Natural killer cell (primary cell): ENCODE measurements at places on chromosomes 1 and 21. TPM values are rescaled to one million over a fixed set of nuclear protein-coding genes. Genes with fewer than 3 reads are reported as not detected.

The ORC1 gene
- total RNA-seq: 1.9 TPM

The CLCA4 gene
- total RNA-seq: not detected

The MEX3A gene
- total RNA-seq: 0.05 TPM

The TEKT2 gene
- 0.24 TPM for total RNA-seq

The IFI44L gene
- 12.6 TPM for total RNA-seq

The CELA3B gene
- not detected for total RNA-seq

The SELE gene
- not detected for total RNA-seq

The AVPR1B gene
- not detected for total RNA-seq

The VAV3 gene
- 95.8 TPM for total RNA-seq

The TENT5C gene
- 80.6 TPM for total RNA-seq

The RCSD1 gene
- total RNA-seq: 130 TPM

The CDCP2 gene
- not detected for total RNA-seq

The EXO1 gene
- 1.7 TPM for total RNA-seq

The FAM131C gene
- total RNA-seq: not detected

The HCN3 gene
- 3.4 TPM for total RNA-seq

The LCE1C gene
- not detected for total RNA-seq

The GPR153 gene
- 9.7 TPM for total RNA-seq

The MR1 gene
- total RNA-seq: 35.3 TPM

The SHISAL2A gene
- 16.2 TPM for total RNA-seq

The HOOK1 gene
- 2.6 TPM for total RNA-seq

The IL19 gene
- total RNA-seq: not detected

The CLK2 gene
- 97.5 TPM for total RNA-seq

The LINGO4 gene
- not detected for total RNA-seq

The EFNA3 gene
- 0.52 TPM for total RNA-seq

The NPHS2 gene
- total RNA-seq: not detected

The IKBKE gene
- 34.6 TPM for total RNA-seq

The PAQR6 gene
- 5.5 TPM for total RNA-seq
